Coronary artery (tissue), 2 donors: ENCODE measurements at places on chromosomes 6 and 20.
A peak's percentile ranks its signal among the peaks of the same experiment; 100 is the strongest.

DNA sequence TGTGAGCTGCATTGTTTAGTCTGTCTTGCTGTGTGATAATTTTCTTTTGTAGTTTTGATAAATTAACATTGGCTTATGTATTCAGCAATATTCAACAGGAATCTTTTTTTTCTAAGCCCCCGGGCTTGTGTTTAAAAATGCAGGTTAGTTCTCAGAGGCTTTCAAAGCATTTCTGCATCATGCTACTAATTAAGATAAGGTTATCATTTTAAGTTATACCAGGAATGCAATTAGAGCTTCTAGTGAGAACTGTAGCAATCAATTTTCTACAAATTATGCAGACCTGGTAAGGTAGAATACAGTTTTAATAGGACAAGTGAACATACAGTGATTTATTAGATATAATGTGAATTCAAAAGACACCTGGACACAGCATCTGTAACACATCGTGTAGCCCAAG is 179.2 kb downstream of the PRL start:
- DNase-seq, result no peak

DNA sequence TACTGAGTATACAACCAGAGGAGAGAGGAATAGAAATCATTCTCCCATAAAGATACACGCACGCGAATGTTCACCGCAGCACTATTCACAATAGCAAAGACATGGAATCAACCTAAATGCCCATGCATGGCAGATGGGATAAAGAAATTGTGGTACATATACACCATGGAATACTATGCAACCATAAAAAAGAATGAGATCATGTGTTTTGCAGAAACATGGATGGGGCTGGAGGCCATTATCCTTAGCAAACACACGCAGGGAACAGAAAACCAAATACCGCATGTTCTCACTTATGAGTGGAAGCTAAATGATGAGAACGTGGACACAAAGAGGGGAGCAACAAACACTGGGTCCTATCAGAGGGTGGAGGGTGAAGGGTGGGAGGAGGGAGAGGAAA is 3.4 kb downstream of the SERPINB6 start:
- no peak for DNase-seq

DNA sequence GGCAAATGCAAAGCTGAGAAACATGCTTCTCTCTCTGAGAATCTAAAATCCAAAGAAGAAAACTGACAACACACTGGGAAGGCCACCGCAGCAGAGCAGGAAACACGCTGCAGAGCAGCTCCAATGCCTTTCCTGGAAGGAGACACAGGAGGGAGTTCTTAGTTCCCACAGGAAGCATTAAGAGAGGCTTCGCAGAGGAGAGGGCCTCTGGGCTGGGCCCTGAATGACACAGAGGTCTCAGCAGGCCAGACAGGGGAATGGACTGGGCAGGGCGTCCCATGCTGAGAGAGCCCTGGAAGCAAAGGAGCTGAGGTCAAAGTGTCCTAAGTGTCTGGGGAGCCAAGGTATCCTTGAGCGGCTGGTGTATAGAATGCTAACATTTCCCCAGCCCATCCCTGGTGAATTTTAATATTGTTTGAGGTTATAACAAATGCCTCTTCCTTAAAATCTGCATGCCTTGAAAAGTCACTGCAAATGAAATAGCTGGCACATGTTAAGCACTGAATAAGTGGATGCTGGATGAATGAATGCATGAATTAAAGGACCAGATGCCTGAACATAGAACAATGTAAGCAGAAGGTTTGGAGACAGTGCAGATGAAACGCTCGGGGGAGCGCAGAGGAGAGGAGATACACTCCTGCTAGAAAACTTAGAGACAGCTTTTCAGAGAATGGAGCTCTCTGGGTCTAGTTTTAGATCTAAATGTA is 110.0 kb upstream of the SYNDIG1 start:
- no peak for DNase-seq

- no peak for DNase-seq
These were observed 51.0 kb downstream of the STX7 start for GRCh38 chr6:132461958-132462357.

- DNase-seq, result no peak
These were observed 296.3 kb downstream of the LRFN2 start for GRCh38 chr6:40290816-40291215.

DNA sequence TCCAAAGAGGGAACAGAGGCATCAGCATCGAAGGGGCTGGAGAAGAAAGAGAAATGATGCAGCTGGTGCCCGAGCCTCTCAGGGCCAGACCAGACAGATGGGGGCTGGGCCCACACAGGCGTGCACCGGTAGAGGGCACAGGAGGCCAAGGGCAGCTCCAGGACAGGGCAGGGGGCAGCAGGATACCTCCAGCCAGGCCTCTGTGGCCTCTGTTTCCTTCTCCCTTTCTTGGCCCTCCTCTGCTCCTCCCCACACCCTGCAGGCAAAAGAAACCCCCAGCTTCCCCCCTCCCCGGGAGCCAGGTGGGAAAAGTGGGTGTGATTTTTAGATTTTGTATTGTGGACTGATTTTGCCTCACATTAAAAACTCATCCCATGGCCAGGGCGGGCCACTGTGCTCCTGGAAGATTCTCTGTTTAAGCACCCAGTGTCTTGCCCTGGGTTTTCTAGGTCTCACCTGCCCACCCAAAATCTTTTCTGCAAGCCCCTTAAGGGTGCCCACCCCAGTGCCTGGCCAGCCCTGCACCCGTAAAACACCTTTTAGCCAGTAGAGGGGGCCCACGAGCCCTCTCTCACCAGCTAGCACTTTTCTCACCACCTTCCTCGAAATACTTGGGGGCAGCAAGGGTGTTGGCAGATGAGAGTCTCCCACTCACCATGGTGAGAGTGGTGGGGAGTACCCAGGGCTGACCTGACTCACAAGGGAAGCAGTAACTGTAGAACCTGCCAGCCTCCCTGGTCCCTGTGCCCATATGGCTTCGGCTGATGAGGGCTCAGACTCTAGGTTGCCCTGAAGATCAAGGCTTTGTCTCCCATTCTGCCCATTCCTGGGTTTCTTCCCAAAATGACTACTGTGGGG is 35.7 kb upstream of the ID1 start:
- DNase-seq, result no peak

- no peak for DNase-seq
These were observed 14.7 kb downstream of the FKBP1A start for GRCh38 chr20:1377984-1378734.

DNA sequence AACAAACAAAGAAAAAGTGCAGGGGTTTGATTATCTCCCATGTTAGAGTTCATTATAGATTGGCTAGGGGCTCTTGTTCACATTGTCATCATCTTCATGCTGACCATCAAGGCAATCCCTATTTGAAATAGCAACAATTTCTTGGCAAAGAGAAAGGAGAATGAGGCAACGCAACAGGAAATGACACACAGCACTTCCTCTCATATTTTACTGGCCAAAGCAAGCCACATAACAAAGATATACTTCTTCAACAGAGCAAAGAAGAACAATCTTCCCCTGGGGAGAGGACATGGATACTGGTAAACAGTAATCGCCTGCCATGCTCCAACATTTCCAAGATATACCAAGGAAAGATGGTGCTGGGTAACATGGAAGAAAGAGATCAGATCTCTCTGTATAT is 29.8 kb downstream of the EPM2A start:
- no peak for DNase-seq

GRCh38 chr6:118739696-118740353 is 88.4 kb upstream of the CEP85L start:
- no peak for DNase-seq

GRCh38 chr6:40706178-40706577 is 119.0 kb upstream of the LRFN2 start:
- no peak for DNase-seq

- no peak for DNase-seq
These were observed 59.3 kb downstream of the BTBD3 start for GRCh38 chr20:11976966-11977365.

DNA sequence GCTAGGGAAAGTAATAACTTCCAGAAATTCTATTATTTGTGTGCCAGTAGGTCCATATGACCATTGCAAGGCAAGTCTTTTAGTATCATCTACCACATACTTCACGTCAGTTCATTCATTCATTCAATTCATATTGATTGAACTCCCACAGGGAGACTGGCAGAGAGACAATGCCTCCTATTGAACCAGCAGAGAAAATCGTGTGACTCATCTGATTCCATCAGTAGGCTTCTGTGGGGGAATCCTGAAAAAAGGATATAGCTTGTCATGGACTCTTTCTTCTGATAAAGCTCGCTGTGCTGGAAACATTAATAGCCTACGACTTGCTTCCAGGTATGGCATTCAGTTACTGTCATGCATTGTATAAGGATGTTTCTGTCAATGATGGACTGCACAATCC is 45.3 kb upstream of the CNR1 start:
- no peak for DNase-seq

DNA sequence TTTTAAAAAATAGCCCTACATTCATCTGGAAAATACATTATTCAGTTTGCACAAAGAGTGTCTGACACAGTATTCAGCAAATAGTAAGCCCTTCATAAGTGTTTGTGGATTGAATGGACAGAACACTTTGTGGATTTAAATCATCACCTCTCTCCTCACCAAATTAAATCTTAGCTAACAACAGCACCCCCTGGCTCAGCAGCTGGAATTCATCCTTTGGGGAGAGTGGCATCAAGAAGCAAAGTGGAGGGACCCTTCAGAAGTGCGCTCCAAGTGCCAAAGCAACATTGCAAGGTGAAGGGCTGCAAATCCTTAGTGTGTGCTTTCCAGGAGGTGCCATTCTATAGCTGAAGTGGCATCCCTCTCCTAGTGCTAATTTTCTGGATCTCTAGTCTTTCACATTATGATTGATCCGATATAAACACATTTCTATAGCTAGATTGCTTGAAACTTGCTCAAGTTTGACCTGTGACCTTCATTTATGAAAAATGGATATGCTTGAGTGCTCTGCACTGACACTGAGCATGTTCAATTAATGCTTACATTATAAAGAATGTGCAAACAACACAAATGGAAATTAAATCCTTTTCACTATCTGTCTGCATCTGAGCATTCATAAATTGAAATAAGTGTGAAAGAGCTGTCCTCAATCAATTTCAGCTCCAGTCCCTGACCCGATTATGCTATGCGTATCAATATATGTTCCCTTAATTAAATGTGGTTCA is 891.7 kb downstream of the C6orf118 start:
- DNase-seq, result no peak

DNA sequence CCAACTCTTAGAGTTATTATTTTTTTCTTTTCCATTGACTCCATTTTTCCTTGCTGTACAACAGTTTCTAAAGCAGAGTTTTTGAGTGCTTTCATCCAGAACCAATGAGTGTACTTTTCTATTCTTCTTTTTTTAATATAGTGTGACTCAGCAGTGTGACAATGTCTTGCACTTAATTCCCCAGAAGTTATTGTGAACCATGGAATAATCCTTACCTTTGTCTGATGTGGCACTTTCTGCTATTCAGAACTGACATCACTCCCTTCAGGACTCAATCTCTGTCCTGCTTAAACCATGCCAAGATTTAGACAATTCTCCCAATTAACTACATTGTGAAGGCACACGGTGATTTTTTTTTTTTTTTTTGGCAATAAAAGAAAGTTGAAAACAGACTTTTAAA is 41.5 kb downstream of the GRIK2 start:
- DNase-seq, result no peak

GRCh38 chr20:45835825-45836224 is 2.2 kb downstream of the SNX21 start:
- peak; percentile 89 for DNase-seq

- DNase-seq, result no peak
These were observed 155.1 kb upstream of the MMS22L start for GRCh38 chr6:97438011-97438671.

GRCh38 chr20:44504402-44505307 is 17.2 kb downstream of the SERINC3 start:
- no peak for DNase-seq

- DNase-seq, result no peak
These were observed 76.1 kb upstream of the ATXN1 start for GRCh38 chr6:16837217-16837972.

DNA sequence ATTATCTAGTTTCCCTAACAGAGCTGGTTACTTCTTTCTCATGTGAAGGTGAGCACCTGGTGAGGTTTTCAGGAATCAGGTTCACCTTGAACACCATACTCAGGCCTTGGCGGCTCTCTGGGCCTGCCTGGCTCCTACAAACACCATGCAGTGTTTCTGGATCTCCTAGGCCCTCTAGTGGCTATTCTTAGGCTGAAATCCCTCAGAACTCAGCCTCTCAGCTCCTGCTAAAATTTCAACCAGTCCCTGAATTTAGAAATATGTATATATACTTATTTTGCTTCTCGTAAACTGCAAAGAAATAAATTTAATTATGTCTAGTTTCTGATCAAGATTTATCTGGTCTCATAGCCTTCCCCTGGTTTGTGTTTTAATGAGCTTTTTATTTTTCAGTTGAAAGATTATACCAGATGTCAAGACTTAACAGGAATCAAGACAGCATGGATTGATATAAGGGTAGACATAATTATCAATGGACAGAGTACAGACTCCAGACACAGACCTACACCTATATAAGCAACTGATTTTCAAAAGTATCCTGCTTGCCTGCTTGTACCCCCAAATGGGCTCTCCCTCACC is 55.9 kb downstream of the ANKEF1 start:
- no peak for DNase-seq

DNA sequence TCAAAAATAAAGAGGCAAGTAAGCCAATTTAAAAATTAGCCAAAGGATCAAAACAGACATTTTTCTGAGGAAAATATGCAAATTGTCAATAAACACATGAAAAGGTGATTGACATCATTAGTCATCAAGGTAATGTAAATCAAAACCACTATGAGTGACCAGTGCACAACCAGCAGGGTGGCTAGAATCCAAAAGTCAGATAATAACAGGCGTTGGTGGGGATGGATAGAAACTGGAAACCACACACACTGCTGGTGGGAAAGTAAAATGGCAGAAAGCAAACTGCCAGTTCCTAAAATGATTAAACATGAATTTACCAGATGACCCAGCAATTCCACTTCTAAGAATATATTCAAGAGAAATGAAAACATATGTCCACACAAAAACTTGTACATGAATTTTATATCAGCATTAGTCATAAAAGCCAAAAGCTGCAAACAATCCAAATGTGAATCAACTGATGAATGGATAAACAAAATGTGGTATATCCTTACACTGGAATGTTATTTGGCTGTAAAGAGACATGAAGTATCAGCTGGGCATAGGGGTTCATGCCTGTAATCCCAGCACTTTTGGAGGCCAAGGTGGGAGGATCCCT is 74.8 kb upstream of the MBOAT1 start:
- DNase-seq, result no peak

- no peak for DNase-seq
These were observed 15.0 kb downstream of the CALHM6 start for GRCh38 chr6:116476002-116476678.
